ENCODE measurements at places on chromosomes 4 and X.
A peak's percentile ranks its signal among the peaks of the same experiment; 100 is the strongest.

DNA sequence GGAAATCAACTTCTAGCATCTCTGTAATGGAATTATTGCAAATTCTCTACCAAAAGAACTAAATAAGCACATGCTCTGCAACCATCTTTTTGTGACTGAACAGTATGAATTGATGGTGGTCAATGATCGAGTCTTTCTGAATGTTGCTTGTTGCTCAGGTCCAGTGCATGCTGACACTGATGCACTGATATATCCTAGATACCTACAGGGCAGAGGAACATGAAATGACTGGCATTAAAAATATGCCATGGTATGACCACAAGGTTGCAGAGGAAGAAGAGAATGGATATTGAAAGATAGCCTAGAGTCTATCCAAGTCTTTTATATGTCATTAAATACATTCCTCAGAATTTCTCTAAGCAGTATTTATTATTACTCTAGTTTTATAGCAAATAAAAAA, 692.8 kb upstream of the TENM3 start:
- DNase-seq, result no peak

- no peak for DNase-seq
These were observed 2268.1 kb downstream of the PCDH7 start for GRCh38 chr4:32988165-32988811.

DNA sequence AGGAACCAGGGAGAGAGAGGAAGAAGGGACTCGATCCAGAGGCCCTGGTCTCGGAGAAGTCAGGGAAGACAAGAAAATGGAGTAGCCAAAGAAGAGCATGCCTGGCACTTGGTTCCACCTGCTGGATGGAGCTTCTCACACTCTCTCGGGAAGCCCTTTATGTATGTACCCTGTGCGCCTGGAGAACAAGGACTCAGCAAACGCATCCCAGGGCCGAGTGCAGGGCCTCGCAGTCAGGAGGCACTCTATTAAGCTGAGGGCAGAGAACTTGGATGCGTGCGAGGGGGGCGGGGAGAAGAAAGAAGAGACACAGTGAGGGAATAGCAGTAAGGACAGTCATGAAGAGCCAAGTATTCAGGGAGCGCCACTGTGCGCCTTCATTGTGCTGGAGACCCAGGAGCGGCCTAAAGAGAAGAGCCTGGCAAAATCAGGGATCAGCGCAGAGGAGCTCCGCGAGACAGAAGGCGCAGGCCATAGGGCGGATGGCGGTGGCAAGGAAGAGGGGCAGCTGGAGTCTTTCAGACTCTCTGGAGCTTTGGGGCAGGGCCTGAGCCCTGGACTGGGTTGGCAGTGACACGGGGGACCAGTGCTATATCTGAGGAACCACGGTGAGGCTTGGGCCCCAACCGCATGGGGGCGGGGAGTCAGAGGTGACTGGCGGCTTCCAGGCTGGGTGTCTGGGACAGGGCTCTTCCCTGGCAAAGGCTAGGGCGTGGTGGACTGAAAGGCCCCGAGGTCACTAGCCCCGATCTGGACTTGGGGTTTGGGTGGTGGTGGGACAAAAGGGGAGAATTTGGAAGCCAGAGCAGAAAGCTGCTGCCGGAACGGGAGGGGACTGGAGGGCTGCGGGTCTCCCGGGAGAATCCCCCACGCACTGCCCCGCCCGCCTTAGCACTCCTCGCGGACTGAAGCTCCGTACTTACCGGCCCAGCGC, 1.9 kb upstream of the SEPTIN6 start:
- no peak for DNase-seq

- DNase-seq, result no peak
These were observed 74.7 kb downstream of the PPARGC1A start for GRCh38 chr4:23814996-23815660.

DNA sequence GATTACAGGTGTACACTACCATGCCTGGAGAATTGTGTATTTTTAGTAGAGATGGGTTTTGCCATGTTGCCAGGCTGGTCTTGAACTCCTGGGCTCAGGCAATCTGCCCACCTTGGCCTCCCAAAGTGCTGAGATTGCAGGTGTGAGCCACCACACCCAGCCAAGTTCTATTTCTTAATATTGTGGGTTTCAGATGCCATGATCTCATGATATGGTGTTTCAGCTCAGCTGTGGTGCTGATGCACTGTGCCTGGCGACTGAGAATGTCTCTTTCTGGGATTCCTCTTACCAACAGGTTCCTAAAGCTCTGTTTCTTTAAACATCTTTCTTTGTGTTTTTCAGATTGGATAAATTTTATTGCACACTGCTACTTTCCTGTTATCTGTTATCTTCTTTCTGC, 17.3 kb upstream of the NDUFC1 start:
- DNase-seq, result no peak

GRCh38 chr4:92679149-92679548, 375.4 kb downstream of the GRID2 start:
- DNase-seq, result no peak

GRCh38 chr4:118139241-118139640, 105.0 kb downstream of the NDST3 start:
- DNase-seq, result no peak

- no peak for DNase-seq
These were observed 70.8 kb downstream of the ANXA3 start for GRCh38 chr4:78622253-78622979.

DNA sequence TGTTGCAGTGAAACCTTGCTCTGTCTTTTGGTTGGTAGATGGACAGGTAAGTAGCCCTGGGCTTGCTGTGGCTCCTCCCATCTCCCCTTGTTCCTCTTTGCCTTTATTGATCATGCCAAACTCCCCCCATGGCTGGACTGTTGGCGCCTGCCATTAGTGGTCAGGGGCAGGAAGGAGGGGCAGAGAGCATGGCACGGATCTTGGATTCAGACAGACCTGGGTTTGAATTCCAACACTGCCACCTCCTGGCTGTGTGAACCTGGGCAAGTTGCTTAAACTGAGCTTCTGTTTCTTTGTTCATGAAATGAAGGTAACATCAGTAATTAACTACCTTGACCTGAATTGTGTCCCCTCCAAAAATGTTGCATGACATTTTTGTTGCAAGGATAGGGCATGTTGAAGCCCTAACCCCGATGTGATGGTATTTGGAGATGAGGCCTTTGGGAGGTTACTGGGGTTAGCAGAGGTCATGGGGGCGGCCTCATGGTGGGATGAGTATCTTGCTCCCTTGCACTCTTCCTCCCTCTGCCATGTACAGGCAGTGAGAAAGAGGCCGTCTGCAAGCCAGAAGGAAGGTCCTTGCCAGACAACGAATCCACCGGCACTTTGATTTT, 6.0 kb downstream of the SLC2A9 start:
- no peak for DNase-seq

GRCh38 chr4:26576231-26576739, 7.6 kb upstream of the TBC1D19 start:
- no peak for DNase-seq

DNA sequence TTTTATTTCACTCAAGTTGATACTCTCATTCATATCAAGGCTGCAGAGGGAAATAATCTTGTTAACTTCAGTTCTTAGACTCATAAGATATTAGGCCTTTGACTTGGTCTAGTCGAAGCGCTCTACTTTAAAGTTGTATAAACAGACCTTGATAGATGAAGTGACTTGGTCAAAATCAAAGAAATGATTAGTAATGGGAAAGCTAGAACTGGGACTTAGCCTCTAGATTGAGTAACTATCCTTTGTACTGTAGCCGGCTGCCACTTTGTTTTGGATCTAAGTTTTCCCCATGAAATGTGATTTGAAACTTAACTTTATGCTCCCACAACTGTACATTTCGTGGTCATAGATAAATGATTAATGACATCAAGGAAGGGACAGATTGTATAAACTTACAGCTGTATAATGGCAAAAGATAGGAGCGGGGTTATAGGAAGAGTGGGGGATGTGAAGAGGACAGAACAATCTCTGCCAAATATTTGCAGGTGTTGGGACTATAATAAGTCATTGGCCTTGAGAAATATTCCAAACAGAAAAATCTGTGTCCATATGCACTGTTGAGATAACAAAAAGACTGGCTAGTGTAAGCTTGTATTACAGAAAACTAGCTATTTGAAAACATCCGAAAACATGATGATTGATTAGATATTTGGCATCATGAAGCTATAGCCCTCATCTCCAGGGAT, 17.2 kb downstream of the MID2 start:
- no peak for DNase-seq

- DNase-seq, result no peak
These were observed 60.3 kb upstream of the RXFP1 start for GRCh38 chr4:158461336-158461735.

- no peak for DNase-seq
These were observed 512 bp upstream of the TMEM131L start for GRCh38 chr4:153465615-153466080.

DNA sequence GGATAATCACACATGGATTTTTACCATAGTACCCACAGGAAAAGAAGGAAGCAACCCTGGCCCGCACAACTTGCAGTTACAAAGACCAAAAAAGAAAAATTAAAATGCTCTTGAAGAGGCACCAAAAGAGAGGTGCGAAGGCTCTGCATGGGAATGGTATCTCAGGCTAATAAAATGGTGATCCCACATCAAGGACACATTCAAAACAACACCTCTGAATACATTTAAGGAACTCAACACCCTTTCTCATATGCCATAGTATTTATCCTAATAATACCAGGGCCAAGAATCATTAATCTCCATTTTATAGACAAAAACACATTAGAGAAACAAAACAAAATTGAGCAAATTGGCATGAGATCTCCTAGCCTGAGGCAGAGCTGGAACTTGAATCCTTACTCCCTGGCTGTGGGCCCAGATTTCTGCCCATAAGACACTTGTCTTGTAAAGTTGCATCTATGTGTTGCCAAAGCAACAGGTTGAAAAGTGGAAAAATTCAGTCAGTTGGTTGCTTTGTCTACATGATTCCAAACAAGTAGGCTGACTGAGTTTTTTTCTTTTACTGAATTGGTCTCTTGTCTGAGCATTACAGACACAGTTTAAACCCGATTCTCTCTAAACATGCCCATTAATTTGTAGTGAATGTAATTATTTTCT, 33.5 kb downstream of the GUCY2F start:
- DNase-seq, result no peak

GRCh38 chrX:1483843-1484637, 31.3 kb upstream of the ASMTL start:
- no peak for DNase-seq

GRCh38 chr4:128516301-128516969, 228.8 kb upstream of the PGRMC2 start:
- DNase-seq, result no peak

DNA sequence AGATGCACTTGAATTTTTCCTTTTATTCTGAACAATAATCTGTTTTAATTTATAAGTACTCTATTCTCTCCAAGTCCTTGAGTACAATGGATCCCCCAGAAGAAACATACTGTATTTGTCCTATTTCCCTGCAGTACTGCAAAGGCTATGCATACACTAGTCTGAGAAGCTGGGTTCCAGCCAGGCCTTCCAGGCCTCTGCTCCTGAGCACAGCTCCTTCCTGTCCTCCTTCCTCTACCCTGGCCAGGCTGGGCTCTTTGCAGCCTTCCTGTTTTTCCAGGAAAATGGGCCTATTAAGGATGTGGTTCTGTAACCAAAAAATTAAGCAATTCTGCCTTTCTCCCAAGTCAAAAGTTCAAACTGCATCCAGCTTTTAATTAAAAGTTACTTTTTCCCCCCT, 68.0 kb upstream of the STIM2 start:
- DNase-seq, result no peak

GRCh38 chr4:101345596-101346350, 1.6 kb downstream of the PPP3CA start:
- peak; percentile 60 for DNase-seq

- peak; percentile 49 for DNase-seq
These were observed 26.5 kb downstream of the STIM2 start for GRCh38 chr4:26887143-26887542.

- no peak for DNase-seq
These were observed 20.1 kb downstream of the STX18 start for GRCh38 chr4:4521731-4522130.

DNA sequence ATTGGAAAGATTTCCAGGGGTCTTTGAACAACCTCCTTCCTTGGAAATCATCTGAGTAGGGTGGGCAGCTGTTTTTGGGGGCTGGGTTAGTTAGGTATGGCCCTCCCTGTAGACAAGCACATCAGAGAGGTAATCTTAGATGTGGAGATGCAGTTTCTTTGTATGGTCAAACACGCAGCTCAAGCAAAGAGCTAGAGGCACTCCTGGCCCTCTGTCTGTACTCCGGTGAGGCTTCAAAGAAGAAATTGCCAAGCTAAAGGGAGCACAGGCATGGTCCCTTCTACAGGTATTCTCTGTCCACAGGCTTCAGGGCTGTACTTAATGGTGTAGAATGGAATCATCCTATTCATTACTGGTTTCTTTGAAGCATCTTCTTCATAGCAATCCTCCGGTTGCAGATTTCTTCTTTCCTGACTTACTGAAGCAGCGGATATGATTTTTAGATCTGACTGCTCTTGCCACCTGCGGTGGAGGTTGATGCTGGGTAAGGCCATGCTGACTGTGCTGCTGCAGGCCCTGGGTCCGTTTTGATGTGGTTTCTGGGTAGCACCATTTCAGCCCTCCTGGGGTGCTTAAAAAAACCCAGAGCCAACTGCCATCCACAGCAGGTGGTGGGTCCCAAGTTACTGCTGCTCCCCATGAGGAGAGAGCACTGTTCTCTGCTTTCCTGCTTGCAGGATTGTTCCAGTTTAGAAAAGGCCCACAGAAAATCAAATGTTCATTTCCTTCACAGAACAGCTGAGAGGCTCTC, 318.9 kb upstream of the GATB start:
- DNase-seq, result peak; percentile 70

DNA sequence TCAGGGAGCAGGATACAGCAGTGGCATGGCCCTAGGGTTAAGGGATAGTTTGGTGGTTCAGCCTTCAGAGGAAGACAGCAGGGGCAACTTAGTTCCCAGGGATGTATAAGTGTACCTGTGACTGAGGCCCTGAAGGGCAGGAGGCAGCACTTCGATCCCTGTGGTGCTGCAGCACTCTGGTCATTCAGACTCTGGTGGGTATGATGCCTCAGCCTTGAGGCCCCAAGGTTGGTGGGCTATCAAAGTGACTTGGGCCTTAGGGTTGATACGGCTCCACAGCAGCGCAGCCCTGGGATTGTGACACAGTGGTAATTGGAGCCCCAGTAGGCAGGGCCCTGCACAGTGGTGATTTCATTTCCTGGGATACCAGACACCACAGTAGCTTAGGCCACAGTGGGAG, 1703.1 kb downstream of the PCDH7 start:
- no peak for DNase-seq

DNA sequence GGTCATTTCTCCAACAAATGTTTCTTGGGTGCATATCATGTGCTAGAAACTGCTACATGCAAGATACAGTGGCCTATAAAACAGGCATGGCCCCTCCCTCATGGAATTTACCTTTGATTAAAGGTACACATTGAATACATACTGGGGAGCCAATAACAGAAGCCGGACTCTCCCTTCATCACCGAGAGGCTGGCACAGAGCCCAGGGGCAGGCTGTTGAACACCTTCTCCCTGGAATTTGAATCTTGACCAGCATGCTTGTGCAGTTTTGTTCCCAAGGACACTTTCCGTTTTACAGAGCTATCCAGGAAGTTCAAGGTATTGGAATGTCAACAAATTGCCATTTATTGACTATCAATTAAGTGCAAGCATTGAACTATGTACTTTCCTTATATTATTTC, 33.2 kb downstream of the PPARGC1A start:
- no peak for DNase-seq
